Nucleus accumbens (tissue), 56 donors: ENCODE measurements at places on chromosomes 5 and 9.

GRCh38 chr5:52789851-52790250, 2.1 kb downstream of the ITGA1 start:
- no peak for DNase-seq

GRCh38 chr9:127758843-127759242, 19.6 kb downstream of the SH2D3C start:
- no peak for DNase-seq

DNA sequence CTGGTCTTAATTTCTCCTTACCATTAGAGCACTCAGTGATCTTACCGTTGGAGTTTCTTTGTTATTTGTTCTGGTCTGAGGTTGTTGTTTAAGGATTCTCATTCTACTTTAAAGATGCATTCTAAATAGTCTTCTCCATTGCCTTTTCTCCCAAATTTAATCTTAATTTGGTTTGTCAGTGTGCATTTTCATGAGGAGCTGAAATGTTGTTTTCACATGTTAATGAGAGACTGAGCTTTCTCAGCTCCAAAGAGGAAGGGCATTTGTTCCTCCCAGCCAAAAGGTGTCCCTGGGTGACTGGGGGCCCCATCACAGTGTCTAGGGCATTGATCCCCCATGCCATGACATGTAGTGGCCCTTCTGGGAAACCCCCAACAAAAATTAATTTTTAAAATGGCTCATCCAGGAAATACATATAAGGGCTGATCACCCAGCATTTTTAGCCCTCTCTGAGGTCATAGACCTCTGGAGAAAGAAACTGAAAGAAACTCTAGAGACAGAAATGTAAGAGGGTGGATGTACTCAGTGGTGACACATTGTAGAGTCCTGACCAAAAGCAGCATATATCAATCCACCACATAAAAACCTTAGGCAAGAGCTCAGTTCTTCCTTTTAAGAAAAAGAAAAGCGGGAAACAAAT, 240.4 kb upstream of the RAI14 start:
- DNase-seq, result no peak

GRCh38 chr5:128877476-128877875, 87.8 kb upstream of the SLC27A6 start:
- no peak for DNase-seq

GRCh38 chr5:135220394-135221186, 178.4 kb downstream of the MACROH2A1 start:
- no peak for DNase-seq

DNA sequence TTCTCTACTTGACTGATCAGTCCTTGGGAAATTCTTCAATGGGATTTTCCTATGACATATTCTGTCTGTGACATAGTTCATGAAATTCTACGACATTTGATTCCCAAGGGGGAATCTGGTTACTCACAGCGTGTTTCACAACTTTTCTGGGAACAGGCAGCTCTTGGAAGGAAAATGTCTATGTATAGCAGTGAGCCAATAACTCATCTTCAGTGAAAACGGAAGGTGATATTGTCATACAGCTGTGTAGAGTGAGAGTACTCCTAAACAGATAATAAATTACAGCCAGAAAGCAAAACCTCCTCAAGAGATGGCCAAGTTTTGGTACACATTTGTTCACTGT, 91.4 kb downstream of the C9orf152 start:
- DNase-seq, result no peak

- DNase-seq, result no peak
Measured at GRCh38 chr9:38298904-38299303, 93.6 kb upstream of the ALDH1B1 start.

- no peak for DNase-seq
Measured at GRCh38 chr5:114237766-114238165, 124.1 kb upstream of the KCNN2 start.

DNA sequence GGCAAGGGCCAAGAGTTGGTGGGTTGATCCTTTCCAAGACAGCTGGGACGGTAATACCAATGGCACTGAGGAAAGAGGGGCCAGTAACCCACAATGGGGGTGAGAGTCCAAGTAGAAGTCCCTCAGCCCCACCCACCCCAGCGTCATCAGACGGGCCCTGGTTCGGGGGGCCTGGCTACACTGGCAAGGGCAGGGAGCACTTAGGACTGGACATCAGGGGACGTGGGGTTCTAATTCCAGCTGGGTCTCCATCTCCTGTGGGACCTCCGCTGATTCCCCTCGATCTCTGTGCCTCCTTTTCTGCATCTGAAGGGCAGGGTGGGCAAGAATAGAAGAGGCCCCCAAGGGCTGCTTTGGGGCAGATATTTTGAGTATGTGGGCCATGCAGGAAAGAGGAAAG, 53.5 kb upstream of the FCN1 start:
- DNase-seq, result no peak

- DNase-seq, result peak; percentile 13
Measured at GRCh38 chr9:130689937-130690700, 3.5 kb upstream of the EXOSC2 start.

GRCh38 chr9:76707510-76707909, 56.7 kb upstream of the PCA3 start:
- DNase-seq, result no peak

- DNase-seq, result no peak
Measured at GRCh38 chr9:72326641-72327040, 38.4 kb downstream of the ZFAND5 start.

DNA sequence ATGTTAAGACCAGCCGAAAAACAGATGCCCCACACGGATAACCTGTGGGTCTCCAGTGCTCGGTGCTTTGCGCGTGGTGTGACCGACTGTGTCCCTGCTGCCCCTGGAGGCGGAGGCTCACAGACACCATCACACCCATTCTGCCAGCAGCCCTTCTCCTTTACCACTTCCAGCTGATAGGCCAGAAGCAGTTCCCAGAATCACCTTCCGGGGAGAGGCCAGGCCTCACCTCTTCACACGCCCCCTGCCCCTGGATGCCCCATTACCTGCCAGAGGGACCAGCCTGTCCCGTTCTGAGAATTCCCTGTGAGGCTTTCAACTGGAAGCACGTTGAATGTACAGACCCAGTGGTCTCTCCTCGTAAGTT, 21.6 kb upstream of the LRRC14B start:
- DNase-seq, result no peak

- no peak for DNase-seq
Measured at GRCh38 chr5:35794328-35794619, 62.4 kb upstream of the IL7R start.

DNA sequence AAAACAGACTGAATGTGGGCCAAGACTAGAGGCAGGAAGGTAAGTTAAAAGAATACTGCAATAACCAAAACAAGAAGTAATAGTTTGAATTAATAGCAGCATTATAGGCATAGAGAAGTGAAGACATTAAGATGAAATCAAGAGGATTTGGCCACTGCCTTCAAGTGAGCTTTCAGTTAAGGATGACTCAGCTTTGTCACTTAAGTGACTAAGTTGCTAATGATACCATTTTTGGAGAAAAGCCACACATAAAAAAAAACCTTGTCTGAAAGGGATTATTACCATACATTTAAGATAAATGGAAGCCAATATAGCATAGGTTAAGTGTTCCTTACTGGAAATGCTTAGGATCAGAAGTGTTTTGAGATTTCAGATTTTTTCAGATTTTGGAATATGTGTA, 57.0 kb downstream of the ECPAS start:
- no peak for DNase-seq

DNA sequence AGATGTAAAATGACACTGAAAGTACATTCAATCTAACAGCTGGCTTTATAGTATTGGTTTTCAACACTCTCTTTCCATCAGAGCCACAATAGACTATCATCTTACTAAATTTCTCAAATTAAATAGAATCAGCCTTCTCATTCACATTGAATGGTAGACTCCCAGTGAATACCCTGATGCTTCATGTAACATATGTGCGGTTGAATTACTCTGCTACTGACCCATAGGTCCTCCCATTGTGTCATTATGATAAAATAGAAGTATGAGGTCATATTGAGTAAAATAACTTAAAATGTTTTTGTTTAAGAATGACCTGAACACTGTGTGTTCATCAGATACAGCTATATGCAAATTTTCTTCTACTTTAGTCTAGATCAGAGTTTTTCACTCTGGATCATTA, 75.9 kb upstream of the ADAMTSL1 start:
- no peak for DNase-seq
